Endothelial cell of umbilical vein (primary cell): ENCODE measurements at places on chromosomes 5 and 9. TPM values are rescaled to one million over a fixed set of nuclear protein-coding genes. Genes with fewer than 3 reads are reported as not detected.
A peak's percentile ranks its signal among the peaks of the same experiment; 100 is the strongest.

DNA sequence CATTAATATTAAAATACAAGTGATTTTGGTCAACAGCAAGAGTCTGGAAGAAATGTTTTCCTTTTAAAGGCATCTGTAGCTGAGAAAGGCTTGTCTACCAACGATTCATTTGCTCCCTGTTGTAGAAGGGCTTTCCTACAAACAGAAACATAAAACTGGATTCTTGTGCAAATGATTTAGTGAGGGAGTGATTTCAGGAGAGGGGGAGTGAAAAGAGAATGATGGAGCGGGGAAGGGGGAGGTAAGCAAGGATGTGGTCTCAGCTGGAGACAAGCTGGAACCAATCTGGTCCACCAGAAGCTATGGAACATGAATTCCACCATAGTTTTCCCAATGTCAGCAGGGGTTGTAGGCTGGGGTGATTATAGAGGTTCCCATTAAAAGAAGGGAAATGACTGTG is 196.3 kb downstream of the FBXO4 start:
- no peak overlapping the region for H3K4me3 ChIP-seq
- no peaks in the 10 kb centered on the region for H3K27me3 ChIP-seq
- no peaks in the 10 kb centered on the region for H3K4me1 ChIP-seq

DNA sequence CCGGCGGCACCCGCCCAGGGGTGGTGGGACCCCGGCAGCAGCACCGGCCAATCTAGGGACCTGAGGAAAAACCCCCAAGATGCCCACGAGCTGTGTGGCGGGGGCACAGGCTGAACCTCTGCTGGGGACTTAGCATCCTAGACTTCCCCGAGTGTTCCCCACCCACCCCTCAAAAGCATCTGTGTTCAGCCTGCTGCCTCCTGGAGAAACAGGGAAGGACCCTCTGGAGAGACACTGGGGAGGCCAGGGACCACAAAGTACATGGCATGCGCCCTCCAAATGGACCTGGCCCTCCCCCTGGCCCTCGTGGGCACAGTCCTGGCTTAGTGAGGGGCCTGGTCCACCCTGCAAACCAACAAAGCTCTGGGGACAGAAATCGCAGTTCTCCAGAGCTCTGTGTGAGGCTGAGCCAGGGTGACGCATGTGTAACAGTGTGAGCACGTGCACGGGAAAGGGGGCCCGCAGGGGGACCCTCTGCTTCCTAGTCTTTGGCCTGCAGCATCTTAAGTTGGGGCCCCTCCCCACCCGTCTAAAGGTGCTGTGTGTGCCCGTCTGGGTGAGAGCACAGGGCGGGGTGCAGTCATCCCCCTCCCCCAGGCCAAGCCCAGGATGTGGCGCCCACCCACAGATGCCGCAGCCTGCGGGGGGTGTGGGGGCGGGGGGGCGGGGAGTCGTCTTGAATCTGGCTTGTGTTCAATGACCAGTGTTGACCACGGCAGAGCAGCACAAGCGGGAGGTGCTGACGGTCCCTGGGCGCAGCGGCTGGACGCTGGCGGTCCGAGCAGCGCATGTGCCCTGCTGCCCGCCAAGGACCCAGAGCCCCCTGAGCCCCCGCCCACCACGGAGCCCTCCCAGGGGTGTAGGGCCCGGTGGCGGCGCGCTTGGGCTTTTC is 672 bp upstream of the KCNT1 start:
- DNase-seq, result no peak
- no peaks in the 10 kb centered on the region for H3K36me3 ChIP-seq
- peaks cover 2% of the 10 kb centered on the region for H3K27me3 ChIP-seq
- H3K4me1 ChIP-seq, result peaks cover 2% of the 10 kb centered on the region
- no peak overlapping the region for H3K4me3 ChIP-seq

The CD72 gene
- total RNA-seq, result not detected in 2 replicates

- H3K4me3 ChIP-seq, result no peak overlapping the region
- H3K4me1 ChIP-seq, result no peaks in the 10 kb centered on the region
- DNase-seq, result no peak
- no peaks in the 10 kb centered on the region for H3K36me3 ChIP-seq
- peaks cover 2% of the 10 kb centered on the region for H3K27me3 ChIP-seq
Observed at GRCh38 chr9:114938687-114939575, 8.5 kb upstream of the TNFSF8 start.

The IRX1 gene
- not detected in 2 replicates for total RNA-seq

The C9orf43 gene
- 0.66 and 0.88 TPM in 2 replicates for total RNA-seq

DNA sequence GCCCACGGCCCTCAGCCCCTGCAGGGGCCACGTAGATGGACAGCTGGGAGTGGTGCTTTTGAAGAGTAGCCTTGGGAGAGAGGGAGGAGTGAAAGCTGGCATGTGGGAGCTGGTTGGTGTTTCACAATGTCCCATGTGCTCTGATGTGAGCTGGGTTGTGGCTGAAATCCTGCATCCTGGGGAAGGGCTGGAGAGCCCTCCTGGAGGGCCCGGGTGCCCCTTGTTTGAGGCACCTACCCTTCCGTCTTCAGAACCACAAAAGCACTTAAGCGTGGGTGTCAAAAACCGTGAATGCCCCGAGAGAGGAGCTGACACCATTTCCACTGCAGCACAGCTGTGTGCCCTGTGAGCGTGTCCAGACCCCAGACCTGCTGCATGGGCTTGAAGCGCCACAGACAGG is 199.1 kb upstream of the ZNF618 start:
- no peak overlapping the region for H3K4me3 ChIP-seq
- DNase-seq, result no peak
- H3K27ac ChIP-seq, result no peak overlapping the region
- H3K4me1 ChIP-seq, result peaks cover 30% of the 10 kb centered on the region
- no peaks in the 10 kb centered on the region for H3K36me3 ChIP-seq
- no peaks in the 10 kb centered on the region for H3K27me3 ChIP-seq

DNA sequence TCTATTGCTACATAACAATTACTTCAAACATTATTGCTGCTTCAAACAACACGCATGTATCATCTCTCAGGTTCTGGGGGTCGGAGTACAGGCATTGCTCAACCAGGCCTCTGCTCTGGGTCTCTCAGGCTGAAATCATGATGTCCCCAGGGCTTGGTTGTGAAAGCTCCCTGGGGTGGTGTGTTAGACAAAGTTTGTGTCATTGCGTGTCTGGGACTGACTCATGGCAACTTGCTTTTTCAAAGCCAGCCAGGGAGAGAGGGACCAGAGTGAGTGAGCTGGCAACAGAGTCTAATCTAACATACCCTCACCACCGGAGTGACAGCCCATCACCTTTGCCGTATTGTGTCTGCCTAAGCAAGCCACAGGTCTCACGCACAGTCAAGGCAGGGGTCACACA is 259.2 kb upstream of the NFIL3 start:
- no peak overlapping the region for H3K4me3 ChIP-seq
- no peaks in the 10 kb centered on the region for H3K4me1 ChIP-seq
- no peak overlapping the region for H3K27ac ChIP-seq
- H3K36me3 ChIP-seq, result no peaks in the 10 kb centered on the region
- no peak for DNase-seq
- peaks cover 2% of the 10 kb centered on the region for H3K27me3 ChIP-seq

The NR6A1 gene
- 0.32 and 1.2 TPM in 2 replicates for total RNA-seq

The CNTNAP3 gene
- total RNA-seq, result 19.4 and 24.7 TPM in 2 replicates

GRCh38 chr9:34385561-34386230 is 9.0 kb upstream of the MYORG start:
- no peaks in the 10 kb centered on the region for H3K36me3 ChIP-seq
- peaks cover 3% of the 10 kb centered on the region for H3K4me1 ChIP-seq
- H3K27ac ChIP-seq, result no peak overlapping the region
- H3K4me3 ChIP-seq, result no peak overlapping the region
- H3K27me3 ChIP-seq, result peaks cover 6% of the 10 kb centered on the region
- DNase-seq, result no peak

The CATSPER3 gene
- 0.71 TPM in 1 of 2 replicates, not detected in the other for total RNA-seq

The GRAMD2B gene
- total RNA-seq, result 4.6 and 5.5 TPM in 2 replicates

- no peaks in the 10 kb centered on the region for H3K27me3 ChIP-seq
- H3K4me1 ChIP-seq, result peaks cover 25% of the 10 kb centered on the region
- no peaks in the 10 kb centered on the region for H3K36me3 ChIP-seq
- peak overlapping the region; percentile 93 for H3K27ac ChIP-seq
Observed at GRCh38 chr5:132294728-132295504, 722 bp downstream of the SLC22A4 start.

- H3K4me1 ChIP-seq, result peaks cover 1% of the 10 kb centered on the region
- H3K27ac ChIP-seq, result no peak overlapping the region
- H3K27me3 ChIP-seq, result no peaks in the 10 kb centered on the region
- H3K4me3 ChIP-seq, result no peak overlapping the region
Observed at GRCh38 chr5:57850109-57850508, 367.5 kb upstream of the ACTBL2 start.

DNA sequence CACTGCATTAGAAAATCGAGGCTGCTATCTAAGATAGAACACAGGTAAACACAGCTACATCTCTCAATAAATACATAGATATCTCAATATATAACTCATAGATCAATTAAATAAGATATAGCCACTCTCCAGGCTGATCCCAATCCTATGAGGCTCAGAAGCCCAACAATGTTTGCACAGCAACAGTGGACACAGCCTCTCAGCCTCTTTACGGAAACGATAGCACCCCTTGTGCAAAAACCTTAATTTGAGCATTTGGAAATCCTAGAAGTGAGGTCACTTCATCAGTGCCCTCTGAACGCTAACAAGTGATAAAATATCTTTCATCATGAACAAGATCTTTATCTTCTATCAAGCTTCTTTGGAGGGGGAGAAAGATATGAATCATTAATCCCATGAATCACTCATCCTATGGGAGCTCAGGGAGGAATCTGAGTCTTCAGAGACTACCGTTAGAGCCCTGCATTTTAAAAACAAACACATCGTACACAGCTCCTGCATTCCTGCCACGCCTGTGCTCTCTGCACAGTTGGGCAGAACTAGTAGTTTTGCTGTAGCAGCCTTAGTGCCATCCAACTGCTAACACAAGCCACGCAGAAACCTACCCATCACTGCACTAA is 71.4 kb downstream of the MED27 start:
- H3K27ac ChIP-seq, result no peak overlapping the region
- no peak for DNase-seq
- no peak overlapping the region for H3K4me3 ChIP-seq
- peaks cover 2% of the 10 kb centered on the region for H3K36me3 ChIP-seq
- peaks cover 8% of the 10 kb centered on the region for H3K4me1 ChIP-seq

DNA sequence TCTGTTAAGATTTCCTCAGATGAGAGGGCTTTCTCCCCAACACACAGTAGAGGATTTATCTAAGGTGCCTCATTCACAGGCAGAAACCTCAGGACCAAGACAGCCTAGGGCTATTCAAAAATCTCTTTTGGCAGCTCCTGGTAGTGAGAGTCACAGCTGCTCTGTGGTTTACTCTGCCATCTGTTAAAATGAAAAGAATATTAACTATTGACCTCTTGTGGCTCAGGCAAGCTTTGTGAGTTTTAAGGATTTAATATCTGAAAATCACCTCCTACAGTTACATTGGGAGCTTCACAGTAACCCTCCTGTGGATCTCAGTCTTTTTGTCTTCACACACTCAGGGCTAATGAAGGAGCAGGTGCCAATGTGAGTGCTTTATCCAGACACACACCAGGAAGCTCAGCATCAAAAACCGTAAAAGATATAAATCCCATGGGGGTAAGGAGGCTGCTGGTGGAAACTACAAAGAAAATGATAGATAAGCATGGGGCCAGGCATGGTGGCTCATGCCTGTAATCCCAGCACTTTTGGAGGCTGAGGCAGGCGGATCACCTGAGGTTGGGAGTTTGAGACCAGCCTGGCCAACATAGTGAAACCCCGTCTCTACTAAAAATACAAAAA is 29.7 kb downstream of the PPP1R2B start:
- H3K4me1 ChIP-seq, result no peaks in the 10 kb centered on the region
- H3K36me3 ChIP-seq, result no peaks in the 10 kb centered on the region
- DNase-seq, result no peak
- H3K27me3 ChIP-seq, result no peaks in the 10 kb centered on the region

DNA sequence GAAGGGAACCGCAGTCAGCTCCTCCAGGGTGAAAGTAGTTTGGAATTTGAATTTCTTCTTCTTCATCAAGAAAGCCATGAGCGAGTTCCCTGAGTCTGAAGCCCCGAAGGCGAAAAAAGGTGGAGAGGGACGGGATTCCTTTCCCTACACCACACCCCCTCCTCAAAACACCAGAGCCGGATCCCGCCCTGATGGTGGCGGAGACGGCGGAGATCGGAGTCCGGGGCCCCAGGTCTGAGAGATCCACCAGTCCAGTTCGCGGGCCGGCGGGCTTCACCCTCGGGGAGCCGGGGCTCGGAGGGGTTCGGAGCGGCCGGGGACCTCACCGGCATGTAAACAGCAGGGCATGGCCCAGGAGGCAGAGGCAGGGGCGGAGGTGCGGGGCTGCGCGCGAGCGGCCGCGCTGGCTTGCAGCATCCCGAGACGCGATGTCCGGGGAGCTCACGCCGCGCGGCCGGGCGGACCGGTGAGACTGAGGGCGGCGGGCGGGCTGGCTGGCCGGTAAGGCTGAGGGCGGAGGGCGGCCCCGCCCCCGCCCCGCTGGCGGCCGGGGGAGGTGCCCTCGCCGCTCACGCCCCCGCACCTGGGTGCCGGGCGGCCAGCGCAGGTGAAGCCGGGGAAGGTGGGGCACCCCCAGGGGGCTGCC is 606 bp downstream of the EEIG1 start:
- peak; percentile 33 for DNase-seq
- H3K4me1 ChIP-seq, result peaks cover 22% of the 10 kb centered on the region

The LEAP2 gene
- 0.40 and 0.99 TPM in 2 replicates for total RNA-seq

The INSL4 gene
- total RNA-seq, result not detected in 2 replicates

DNA sequence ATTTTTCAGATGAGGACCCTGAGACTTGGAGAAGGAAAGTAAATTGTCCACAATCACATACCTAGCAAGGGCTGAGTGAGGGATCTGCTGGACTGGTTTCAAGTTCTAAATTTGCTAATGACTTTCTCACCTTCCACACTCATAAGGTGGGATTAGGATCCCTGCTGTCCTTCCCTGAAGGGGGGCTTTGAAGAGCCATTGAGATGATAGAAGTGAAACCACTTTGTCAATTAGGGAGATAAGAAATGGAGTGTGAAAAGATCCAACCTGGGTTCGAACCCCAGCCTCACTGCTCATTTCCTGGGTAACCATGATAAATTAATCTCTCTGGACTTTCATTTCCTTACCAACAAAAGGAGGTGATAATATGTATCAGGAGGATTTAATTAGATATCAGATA is 32.7 kb upstream of the FOXE1 start:
- no peaks in the 10 kb centered on the region for H3K4me1 ChIP-seq
- no peak overlapping the region for H3K4me3 ChIP-seq
- H3K27me3 ChIP-seq, result peaks cover 43% of the 10 kb centered on the region

The SMIM33 gene
- not detected in 2 replicates for total RNA-seq

The ANKRD18A gene
- total RNA-seq, result 0.21 TPM in 1 of 2 replicates, not detected in the other

DNA sequence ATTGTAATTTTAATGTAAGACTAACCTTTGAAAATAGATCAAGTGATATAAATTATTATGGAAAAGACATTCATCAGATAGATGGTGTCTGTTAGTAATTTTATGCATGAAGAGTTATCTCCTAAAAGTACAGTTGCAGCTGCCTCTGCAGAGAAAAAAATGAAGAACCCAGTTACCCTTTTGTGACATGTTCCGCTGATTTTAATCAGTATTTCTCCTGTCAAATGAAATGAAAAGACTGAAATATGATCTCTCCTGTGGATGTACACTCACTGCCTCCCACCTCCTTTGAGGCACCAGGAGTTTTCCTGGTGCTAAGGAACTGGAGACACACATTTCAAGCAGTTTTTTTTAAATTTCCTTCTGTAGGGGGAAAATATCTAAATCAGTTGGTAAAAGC is 277.4 kb downstream of the KIF4B start:
- no peaks in the 10 kb centered on the region for H3K27me3 ChIP-seq
- H3K27ac ChIP-seq, result no peak overlapping the region
- H3K4me3 ChIP-seq, result no peak overlapping the region
- H3K4me1 ChIP-seq, result no peaks in the 10 kb centered on the region

The WASHC1 gene
- total RNA-seq, result 10.3 and 12.3 TPM in 2 replicates
